Fibroblast of skin of scalp (primary cell): ENCODE measurements at places on chromosomes 16 and 17.
A peak's percentile ranks its signal among the peaks of the same experiment; 100 is the strongest.

GRCh38 chr17:79530361-79531105, 80.3 kb downstream of the RBFOX3 start:
- no peak for DNase-seq

DNA sequence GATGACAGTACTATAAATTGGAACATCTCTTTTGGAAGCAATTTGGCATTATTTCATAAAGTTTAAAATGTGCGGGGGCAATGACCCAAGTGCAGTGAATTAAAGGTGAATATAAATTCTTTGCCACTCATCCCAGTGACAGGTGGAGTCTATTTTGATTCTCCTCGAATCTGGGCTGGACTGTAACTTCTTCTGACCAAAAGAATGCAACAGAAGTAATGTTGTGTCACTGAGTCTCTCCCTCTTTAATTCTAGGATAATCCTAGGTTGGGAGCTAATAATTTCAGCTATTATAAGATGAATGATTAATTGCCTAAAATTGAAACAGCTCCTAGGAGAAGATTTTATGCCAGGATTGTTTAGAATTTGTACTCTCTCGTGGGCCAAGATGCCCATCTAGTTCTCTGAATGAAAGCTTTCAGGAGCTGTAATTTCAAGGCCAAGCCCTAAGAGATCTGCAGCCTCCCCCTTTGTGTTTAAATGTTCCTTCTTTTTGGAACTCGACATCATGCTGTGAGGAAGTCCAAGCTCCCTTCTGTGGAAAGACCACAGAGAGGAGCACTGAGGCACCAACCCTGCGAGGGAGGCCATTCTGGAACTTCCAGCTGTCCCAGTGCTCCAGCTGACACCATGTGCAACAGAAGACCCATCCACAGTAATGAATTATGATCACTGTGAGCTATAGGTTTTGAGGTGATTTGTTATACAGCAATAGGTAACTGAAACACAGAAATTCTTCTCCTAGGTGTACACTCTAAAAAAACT, 208.1 kb downstream of the COPRS start:
- no peak for DNase-seq

DNA sequence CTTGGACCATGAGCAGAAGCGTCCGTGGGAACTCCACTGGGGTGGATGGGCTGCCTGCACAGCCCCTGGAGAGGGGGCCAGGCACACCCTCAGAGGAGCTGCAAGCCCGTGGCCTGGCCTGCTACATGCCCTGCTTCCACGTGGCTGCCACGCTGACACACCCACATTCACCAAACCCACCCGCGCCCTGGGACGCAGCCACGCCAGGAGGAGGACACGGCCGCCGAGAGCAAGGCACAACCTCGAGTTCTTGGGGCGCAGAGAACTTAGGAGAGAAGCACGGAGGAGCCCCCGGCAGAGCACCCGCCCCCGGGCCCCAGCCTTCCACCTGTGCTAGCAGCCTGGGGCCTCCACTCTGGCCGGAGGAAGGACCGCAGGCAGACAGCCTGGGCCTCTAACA, 18.8 kb downstream of the CASKIN1 start:
- DNase-seq: no peak

GRCh38 chr16:57092786-57093411, 516 bp downstream of the CPNE2 start:
- DNase-seq: peak; percentile 35

- no peak for DNase-seq
These were observed 60.4 kb upstream of the MSI2 start for GRCh38 chr17:57195785-57196460.

DNA sequence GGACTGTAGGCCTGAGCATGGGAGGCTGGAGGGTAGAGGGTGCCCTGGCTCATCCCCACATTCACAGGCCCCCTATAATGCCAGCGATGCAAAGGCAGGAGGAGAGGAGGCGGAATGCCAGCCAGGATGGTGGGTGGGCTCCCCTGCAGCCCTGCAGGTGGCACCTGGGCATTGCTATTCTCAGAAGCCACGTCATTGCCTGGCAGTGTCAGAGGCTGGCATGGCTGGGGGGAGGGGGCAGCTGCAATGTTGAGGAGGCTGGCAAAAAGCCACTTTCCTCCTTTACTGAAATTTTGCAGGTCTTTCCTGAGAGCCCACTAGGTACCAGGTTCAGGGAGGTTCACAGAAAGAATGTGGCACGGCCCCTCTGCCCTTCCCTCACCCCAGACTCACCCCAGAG, 36.2 kb downstream of the RAB11FIP4 start:
- DNase-seq: no peak
